H9 (cell line): ENCODE measurements at places on chromosomes 11 and 22.

GRCh38 chr11:79179087-79179486 lies 261.7 kb downstream of the TENM4 start:
- DNase-seq = no peak

DNA sequence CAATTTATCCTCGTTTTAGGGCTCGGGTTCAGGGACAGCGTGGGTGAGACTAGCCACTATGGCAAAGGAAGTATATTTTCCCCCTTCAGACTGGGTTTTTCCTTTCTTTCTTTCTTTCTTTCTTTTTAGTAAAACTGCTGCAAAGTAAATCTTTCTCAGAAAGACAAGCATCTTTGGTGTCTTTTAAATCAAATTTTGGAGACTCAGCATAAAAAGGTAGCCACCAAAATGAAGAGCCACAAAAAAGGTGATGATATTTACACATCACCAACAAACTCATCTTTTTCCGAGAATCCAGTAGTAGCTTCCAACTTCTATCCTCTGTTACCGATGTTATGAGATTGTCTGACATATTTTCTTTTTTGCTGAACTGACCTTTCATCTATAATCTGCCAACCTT lies 88.6 kb downstream of the MPPED2 start:
- no peak for DNase-seq

- DNase-seq = no peak
These were observed 54.3 kb upstream of the MUC15 start for GRCh38 chr11:26626346-26626745.

DNA sequence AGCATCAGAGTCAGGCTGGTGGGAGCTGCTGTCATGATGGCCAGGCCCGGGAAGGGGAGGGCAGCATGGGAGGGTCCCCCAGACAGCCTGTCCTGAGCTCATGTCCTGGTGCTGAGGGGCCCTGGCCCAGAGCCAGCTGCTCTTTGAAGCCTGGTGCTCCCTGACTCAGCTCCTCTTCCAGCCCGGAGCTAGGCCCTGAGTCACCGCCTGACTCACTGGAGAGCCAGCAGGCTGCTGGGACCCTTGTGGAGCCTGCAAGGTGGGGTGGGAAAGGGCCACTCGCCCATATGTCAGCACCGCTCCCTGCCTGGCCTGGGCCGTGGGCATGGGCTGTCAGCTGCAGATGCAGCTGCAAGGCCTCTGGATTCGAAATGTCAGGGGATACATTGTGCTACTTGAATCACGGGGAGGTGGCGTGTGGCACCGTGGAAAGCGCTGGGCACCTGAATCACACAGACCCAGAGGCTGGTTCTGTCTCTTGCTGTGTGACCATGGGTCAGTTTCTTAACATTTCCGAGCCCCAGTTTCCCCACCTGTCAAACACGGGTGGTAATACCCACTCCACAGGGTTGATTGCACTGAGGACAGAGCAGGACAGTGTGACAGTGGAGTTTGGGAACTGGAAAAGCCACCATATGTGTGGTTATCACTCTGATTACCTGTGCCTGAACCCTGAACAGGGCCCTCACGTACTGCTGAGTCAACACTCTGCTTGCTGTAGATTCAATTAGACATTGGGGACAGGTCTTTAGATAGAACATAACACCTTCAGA lies 4.4 kb downstream of the CACNA1I start:
- no peak for DNase-seq

DNA sequence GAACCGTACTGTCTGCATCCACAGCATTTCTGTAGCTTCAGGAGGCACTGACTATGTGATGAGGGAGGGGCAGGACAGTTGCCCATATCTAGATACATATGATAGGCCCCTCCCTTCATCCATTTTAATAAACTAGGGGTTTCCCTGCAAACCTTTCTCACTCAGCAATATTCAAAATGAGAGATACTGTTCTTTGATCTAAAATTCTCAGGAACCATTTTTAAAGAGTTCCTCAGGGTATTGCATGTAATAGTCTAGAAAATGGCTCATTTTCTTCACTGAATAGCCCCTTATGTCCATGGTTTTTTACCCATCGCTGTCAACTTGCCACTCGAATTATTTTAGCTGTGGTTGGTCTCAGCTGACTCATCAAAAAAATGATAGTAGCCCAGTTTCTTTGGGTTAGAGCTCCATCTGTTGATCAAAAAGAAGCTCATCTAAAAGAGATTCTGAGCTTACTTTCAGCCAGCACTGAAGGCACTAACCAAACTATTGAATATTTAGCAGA lies 37.0 kb upstream of the DNAJB7 start:
- no peak for DNase-seq
